ENCODE measurements at places on chromosomes 2 and 18.

- no peak for DNase-seq
Observed at GRCh38 chr18:73884868-73885267, 262.8 kb downstream of the FBXO15 start.

DNA sequence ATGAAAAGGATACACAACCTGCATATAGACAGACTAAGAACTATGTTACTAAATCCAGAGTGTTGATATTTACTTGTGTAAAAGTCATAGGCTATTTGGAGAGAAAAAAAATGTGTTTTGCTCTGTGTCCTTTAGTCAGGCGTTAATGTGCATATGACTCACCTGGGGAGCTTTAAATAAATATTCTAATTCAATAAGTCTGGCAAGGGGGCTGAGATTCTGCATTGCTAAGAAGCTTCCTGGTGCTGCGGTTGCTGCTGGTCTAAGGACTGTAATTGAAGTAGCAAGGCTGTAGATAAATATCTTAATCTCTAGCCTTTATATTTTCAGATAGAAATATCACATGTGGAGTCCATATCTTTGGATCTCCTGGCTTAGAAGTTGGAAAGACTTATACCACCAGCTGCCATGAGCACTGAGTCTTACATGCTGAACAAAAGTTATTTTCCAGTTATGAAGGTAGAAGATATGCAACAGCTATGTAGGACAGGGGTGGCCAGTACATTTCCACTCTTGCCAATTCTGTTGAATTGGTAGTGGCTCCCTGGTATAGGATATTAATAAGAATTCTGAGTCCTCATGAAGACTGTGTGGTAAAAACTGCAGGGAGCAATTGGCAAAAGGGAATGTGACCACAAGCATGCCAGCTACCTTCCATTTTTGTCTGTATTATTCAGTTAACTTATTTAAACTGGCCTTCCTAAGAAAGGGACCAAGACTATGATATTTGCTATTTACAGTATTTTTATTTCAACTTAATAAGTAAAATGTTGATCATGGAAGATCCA is 4.8 kb downstream of the SPAG16 start:
- no peak for DNase-seq

GRCh38 chr2:207330912-207331311 is 165.2 kb upstream of the KLF7 start:
- no peak for DNase-seq

- DNase-seq = no peak
Observed at GRCh38 chr2:203584784-203585183, 49.7 kb upstream of the RAPH1 start.

DNA sequence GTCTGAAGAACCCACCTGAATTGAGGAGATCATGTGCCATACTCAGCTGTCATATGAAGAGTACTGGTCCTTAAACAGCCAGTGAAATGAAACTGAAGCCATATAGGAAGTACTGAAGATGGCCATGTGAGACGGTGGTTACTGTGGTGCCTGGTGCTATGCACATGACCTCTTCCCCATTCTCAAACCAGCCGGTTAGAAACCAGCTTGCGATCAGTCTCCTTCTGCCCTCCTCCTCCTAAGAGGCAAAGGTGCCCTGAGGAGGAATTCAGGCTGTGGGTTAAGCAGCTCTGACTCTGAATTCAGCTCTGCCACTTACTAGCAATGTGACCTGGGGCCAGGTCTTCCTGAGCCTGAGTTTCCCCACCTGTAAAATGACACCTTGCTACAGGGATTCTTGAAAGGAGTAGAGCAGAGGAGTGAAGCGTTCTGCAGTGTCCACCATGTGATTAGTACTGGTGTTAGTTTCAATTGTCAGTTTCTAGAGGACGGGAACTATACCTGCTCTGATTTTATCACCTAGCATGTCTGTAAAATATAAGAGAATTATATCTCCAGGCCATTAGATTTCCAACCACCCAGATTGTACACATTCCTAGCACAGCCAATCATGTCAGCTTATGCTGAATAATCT is 5.1 kb downstream of the FECH start:
- no peak for DNase-seq

DNA sequence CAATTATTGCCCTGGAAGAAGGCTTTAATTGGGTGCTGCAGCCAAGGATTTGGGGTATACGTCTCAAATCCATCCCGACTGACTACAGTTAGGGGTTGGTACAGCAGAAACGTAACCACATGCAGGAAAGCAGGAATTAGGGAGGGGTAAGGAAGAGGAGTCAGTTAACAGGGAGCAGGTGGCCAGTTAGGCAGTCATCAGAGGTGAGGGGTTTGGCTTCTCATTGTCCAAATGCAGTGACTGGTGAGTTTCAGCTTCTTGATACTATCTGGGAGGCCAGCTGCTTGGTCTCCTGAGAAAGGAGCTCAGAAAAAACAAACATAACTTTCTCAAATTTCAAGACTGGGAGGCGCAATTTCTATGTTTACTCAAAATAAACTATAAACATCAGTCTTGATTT is 38.8 kb upstream of the UBE2F start:
- no peak for DNase-seq

- no peak for DNase-seq
Observed at GRCh38 chr18:34707670-34708069, 2.4 kb upstream of the DTNA start.

DNA sequence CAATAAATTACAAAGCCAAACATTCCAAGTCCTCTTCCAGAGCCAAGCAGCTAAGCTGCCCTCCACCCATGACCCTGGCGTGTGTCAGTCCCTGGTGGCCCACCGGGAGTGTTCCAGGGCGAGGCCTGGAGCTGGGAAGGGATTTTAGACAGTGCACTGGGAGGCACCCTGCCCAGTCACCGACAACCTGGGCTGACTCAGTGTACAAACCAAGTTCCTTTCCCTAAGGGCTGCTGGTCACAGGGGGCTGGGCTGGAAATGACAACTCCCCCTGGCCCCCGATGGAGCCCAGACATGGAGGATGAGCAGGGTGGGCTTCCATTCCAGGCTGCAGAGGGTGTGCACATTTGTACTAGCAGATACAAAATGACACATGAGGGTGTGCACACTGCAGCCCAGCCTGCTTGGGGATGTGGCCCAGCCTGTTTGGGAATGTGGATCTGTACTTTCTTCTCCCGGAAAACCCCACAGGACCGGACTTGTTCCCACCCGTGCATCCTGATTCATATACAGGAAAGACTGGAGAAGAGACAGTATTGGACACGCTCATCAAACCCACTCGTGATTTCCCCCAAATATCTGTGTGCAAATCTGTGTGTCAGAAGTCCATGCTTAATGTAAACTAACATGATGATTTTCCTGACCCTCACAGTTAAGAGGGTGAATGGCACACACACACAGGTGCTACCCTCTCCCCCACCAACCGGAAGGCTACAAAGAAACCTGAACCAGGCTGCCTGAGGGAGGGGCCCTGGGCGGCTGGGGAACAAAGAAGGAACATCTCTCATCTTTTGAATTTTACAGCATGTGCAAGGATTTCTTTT is 58.9 kb downstream of the NDUFA10 start:
- no peak for DNase-seq
